Activated B cell treated with CpG ODN at 0.5 μM for 24 hours (primary cell): ENCODE measurements at places on chromosomes 5 and 9.

- H3K36me3 ChIP-seq, result no peaks in the 10 kb centered on the region
- H3K4me3 ChIP-seq, result no peak overlapping the region
- no peaks in the 10 kb centered on the region for H3K27me3 ChIP-seq
- DNase-seq, result no peak
- H3K4me1 ChIP-seq, result no peaks in the 10 kb centered on the region
Observed at GRCh38 chr5:85109616-85110015, 724.9 kb upstream of the EDIL3 start.

DNA sequence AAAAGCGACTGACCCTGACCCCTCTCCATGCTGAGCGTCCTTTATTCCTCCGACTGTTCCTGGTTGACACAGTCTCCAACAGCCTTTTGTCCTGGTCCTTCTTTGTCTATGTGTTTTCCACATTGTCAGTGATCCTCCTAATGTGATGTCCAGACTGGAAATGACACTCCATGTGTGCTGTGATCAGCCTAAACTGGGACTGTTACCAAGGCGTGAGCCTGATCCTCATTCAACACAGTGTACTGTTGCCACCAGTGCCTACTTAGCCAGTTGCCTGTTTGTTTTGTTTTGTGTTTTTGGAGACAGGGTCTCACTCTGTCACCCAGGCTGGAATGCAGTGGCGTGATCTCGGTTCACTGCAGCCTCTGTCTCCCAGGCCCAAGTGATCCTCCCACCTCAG is 192.1 kb downstream of the GOLPH3 start:
- H3K27me3 ChIP-seq, result no peaks in the 10 kb centered on the region
- no peak overlapping the region for H3K4me3 ChIP-seq
- DNase-seq, result no peak
- no peaks in the 10 kb centered on the region for H3K36me3 ChIP-seq
- H3K4me1 ChIP-seq, result no peaks in the 10 kb centered on the region

- no peak overlapping the region for H3K4me3 ChIP-seq
- peaks cover 3% of the 10 kb centered on the region for H3K4me1 ChIP-seq
- H3K36me3 ChIP-seq, result no peaks in the 10 kb centered on the region
- H3K27me3 ChIP-seq, result peaks cover 15% of the 10 kb centered on the region
- DNase-seq, result no peak
Observed at GRCh38 chr9:136606687-136607333, 55.9 kb upstream of the EGFL7 start.

DNA sequence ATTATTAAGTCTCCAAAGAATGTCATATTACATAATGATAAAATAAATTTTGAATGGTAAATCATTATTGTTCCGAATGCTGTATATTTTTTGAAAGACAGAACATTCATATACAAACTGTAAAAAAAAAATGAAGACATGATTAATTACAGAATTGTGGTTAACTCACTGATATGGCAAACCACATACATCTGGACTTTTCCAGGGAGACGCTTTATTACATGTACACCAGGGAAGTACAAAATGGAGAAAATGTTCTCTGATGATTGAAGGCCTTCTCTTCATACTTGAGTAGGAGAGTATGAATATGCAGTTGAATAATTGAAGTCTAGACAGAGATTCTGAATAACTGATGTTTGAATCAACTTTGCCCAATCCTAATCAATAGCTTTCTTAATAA is 1886.9 kb downstream of the EFNA5 start:
- no peaks in the 10 kb centered on the region for H3K27me3 ChIP-seq
- no peak overlapping the region for H3K4me3 ChIP-seq
- no peaks in the 10 kb centered on the region for H3K36me3 ChIP-seq
- no peaks in the 10 kb centered on the region for H3K4me1 ChIP-seq
- DNase-seq, result no peak

- H3K4me1 ChIP-seq, result no peaks in the 10 kb centered on the region
- no peaks in the 10 kb centered on the region for H3K36me3 ChIP-seq
- H3K4me3 ChIP-seq, result no peak overlapping the region
- peaks cover 55% of the 10 kb centered on the region for H3K27me3 ChIP-seq
- no peak overlapping the region for H3K27ac ChIP-seq
Observed at GRCh38 chr5:38443390-38443789, 113.1 kb downstream of the LIFR start.

- H3K4me3 ChIP-seq, result no peak overlapping the region
- DNase-seq, result no peak
- no peak overlapping the region for H3K27ac ChIP-seq
- H3K4me1 ChIP-seq, result no peaks in the 10 kb centered on the region
- peaks cover 14% of the 10 kb centered on the region for H3K27me3 ChIP-seq
Observed at GRCh38 chr5:125970631-125971307, 452.4 kb upstream of the GRAMD2B start.

GRCh38 chr9:16553869-16554540 is 316.5 kb downstream of the BNC2 start:
- no peak overlapping the region for H3K27ac ChIP-seq
- H3K36me3 ChIP-seq, result no peaks in the 10 kb centered on the region
- no peak overlapping the region for H3K4me3 ChIP-seq
- no peak for DNase-seq
- no peaks in the 10 kb centered on the region for H3K27me3 ChIP-seq

DNA sequence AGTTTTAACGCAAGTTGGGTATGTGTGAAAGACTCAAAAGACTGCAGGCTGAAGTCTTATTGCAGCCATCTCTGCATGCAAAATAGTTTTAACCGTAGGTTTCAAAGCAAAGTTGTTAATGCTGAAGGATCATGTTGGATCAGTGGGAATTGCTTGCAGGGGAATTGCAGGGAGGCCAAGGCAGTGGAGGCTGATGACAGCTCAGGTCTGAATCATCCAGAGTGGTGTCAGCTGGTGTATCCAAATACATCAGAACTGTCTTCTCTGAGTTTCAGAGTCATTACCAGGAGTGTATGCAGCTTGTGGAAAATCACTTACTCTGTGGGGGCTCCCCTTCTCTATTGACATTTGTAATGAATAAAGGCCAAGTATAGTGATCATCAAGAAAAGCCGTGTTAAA is 435.7 kb downstream of the SH3GL2 start:
- no peak overlapping the region for H3K4me3 ChIP-seq
- H3K36me3 ChIP-seq, result no peaks in the 10 kb centered on the region
- H3K27ac ChIP-seq, result no peak overlapping the region
- no peaks in the 10 kb centered on the region for H3K4me1 ChIP-seq
- no peak for DNase-seq

DNA sequence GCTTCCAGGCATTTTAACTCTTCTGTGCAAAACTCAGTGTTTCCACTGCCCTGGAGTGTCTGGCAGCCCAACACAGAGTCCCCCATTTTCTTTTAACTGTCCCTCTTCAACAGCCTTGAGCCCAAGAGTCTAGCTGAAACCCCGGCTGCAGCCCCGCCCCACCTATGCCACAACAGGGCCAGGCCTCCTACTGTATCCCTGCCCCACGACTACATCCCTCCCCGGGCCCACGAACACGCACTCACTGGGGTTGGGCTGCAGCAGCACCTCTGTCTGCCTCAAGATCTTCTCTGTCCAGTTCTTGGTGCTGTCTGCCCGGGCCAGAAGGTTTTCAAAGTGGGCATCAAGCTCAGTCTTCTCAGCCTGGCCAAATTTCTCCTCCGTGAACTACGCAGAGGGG is 6.1 kb downstream of the SH3GLB2 start:
- DNase-seq, result no peak
- H3K27ac ChIP-seq, result peak overlapping the region; percentile 80
- H3K4me3 ChIP-seq, result no peak overlapping the region
- H3K36me3 ChIP-seq, result peaks cover 14% of the 10 kb centered on the region

- H3K36me3 ChIP-seq, result no peaks in the 10 kb centered on the region
- H3K4me1 ChIP-seq, result no peaks in the 10 kb centered on the region
- no peak for DNase-seq
Observed at GRCh38 chr9:7370381-7370780, 429.2 kb downstream of the DMAC1 start.

DNA sequence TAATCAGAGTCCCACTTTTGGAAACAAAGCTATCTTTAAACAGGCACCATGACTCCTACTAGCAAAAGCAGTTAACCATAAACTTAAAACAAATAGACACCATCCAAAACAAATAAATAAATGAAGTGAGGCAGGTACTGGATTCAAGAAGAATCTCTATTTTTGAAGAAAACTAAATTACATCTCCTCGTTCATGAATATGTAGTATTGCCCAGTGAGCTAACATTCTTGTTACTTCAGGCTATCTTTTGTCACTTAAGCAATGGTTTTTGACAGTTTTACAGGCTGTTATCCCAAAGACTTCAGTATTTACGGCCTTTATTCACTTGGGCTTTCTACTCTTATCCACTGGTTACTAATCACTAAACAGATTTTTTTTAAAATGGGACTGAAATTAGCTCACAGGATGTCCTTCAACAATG is 242.5 kb downstream of the MLLT3 start:
- peaks cover 2% of the 10 kb centered on the region for H3K27me3 ChIP-seq
- no peak for DNase-seq
- no peaks in the 10 kb centered on the region for H3K4me1 ChIP-seq
- no peaks in the 10 kb centered on the region for H3K36me3 ChIP-seq

GRCh38 chr5:172448999-172449398 is 5.3 kb downstream of the SH3PXD2B start:
- no peak for DNase-seq
- no peak overlapping the region for H3K27ac ChIP-seq
- H3K4me3 ChIP-seq, result no peak overlapping the region

DNA sequence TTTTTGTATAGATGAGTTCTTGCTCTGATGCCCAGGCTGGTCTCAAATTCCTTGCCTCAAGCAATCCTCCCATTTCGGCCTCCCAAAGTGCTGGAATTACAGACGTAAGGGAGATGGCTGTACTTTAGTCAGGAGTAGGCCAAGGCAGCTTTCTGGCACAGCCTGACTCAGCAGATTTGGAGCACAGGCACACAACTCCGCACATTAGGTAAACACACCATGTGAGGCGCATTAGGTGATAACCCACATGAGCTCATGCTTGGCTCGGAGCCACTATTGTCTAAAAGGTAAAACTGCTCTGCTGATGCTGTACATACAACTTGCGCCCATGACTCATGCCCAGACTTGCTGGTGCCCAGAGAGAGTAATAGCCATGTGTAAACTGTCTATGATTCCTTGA is 1157.9 kb downstream of the TAF11L14 start:
- H3K4me1 ChIP-seq, result no peaks in the 10 kb centered on the region
- H3K27me3 ChIP-seq, result no peaks in the 10 kb centered on the region
- H3K27ac ChIP-seq, result no peak overlapping the region
- H3K36me3 ChIP-seq, result no peaks in the 10 kb centered on the region

- H3K36me3 ChIP-seq, result no peaks in the 10 kb centered on the region
- no peak overlapping the region for H3K27ac ChIP-seq
- H3K27me3 ChIP-seq, result peaks cover 4% of the 10 kb centered on the region
- H3K4me3 ChIP-seq, result no peak overlapping the region
Observed at GRCh38 chr9:137069508-137070091, 757 bp downstream of the SAPCD2 start.

DNA sequence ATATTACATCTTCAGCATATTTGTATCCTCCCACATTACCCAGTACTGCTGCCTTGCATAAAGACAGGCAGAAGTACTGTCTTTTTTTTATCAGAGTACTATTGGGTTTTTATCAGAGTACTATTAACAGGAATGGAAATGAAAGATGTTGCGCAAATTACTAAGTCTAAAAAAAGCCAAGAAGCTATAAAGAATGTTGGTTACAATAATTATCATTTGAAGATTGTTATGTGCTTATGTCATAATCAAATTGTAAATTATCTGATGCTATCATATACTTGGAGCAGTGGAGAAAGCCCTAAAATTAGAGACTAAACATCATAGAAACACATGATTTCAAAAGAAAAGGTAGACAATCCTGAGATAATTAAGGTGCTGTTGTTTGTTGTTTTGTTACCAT is 188.8 kb downstream of the CCDC192 start:
- no peak for DNase-seq
- peaks cover 3% of the 10 kb centered on the region for H3K27me3 ChIP-seq
- no peaks in the 10 kb centered on the region for H3K4me1 ChIP-seq
- no peak overlapping the region for H3K27ac ChIP-seq
- H3K4me3 ChIP-seq, result no peak overlapping the region
- no peaks in the 10 kb centered on the region for H3K36me3 ChIP-seq

DNA sequence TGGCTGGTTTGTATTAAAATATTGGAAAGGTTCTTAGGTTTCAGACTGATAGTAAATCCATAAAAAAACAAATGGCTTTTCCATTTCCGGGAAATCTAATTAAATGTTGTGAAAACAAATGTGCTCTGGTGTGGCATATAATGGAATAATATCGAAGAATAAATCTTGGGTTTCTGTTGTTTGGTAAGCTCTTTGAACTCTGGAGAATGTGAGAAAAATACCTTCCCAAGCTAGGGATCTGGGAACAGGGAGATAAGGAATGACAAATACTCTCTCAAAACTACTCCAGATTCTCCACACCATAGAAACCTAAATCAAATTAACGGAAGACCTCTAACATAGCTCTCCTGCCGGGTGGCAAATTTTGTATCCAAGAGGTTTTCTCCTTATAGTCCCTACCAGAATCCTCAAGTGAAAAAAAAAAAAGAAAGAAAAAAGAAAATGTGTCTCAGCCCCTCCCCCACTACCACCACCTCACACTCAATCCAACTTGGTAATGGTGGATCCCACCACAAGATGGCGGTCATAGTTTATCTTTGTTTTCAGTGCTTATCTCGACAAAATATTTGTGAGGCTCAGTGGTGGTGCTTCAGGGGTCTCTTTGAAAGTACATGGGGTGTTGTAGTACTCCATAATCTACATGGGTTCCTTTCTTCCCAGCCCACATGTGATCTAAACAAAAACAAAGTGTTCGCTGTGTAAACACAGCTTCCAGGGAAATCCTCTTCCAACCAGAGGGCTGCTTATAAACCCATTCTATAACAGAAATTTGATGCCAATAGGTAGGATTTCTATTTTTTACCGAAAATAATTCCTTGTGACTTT is 54.5 kb upstream of the FST start:
- no peaks in the 10 kb centered on the region for H3K36me3 ChIP-seq
- no peak for DNase-seq
- H3K27me3 ChIP-seq, result peaks cover 7% of the 10 kb centered on the region
- no peak overlapping the region for H3K27ac ChIP-seq
